ENCODE measurements at places on chromosomes 3 and 15.

GRCh38 chr15:27535445-27536129 is 563.5 kb downstream of the OCA2 start:
- DNase-seq, result no peak

DNA sequence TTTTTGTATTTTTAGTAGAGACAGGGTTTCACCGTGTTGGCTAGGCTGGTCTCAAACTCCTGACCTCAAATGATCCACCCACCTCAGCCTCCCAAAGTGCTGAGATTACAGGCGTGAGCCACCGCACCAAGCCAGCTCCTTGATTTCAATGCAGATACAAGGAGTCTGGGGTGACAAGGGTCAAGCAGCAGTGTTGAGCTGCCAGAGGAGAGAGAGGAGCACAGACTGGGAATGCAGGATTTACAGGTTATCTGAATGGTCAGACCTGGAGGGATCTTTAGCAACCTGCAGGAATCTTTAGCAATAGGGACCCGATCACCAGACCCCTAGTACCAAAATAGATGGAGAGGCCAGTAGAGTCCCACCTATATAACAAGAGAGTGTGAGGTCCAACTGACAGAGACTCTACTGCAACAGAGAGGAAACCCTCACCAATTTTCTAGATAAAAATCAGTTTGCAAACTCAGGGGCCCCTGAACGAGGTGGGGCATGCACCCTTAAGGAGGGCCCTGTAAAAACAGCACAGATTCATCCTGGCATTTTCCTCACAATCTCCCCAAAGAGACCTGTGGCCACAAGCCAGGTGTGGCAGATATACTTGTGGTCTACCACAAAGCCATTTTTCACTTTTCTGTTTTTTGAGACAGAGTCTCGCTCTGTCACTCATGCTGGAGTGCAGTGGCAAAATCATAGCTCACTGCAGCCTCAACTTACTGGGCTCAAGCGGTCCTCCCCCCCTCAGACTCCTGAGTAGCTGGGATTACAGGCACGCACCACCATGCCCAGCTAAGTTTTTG is 10.7 kb upstream of the SHISA5 start:
- no peak for DNase-seq

DNA sequence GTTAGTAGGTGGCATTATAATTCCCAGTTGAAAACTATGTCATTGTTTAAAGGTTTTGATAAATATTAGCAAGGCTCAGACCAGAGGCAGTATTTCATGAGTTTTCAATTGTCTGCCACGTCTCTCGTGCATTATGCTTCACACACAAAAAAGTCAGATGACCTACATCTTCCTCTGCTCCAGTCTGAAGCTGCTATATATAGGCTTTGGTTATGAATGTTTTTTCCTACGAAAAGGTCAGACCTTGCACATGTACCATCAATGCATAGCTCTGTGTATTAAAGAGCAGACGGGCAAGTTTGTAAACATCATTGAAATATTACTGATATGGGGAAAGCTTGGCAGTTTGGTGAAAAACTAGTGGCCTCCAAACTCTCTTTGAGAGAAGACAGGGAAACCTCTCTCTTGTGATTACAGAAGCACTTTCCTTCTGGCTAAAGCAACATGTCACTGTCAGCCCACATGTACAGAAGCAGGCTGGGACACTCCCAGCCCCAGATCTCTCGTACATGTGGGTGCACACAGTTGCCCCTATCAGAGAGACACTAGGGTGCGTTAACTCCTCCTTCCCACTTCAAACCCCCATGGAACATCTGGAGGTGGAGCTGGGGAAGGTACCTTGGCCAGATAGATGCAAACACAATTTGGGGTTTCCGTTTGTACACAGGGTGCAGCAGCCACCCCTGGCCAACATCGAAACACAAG is 184.0 kb upstream of the BCL6 start:
- no peak for DNase-seq

DNA sequence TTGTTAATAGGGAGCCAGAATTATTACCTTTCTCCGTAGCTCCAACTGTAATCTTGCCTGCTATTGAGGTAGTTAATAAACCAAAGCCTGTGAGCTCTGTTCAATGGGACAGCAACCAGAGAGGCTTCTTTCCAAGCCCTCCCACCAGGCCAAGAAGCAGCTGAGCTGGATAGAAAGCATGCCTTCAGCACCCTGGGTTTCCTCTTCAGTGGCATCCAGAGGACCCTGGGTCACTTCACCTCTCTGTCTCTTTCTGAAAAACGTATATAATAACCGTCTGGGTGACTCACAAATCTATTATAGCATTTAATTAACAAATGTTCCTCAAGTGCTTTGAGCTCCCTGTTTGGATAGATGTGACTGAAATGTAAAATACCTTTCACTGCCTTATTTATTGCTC is 420.0 kb downstream of the LPP start:
- no peak for DNase-seq

DNA sequence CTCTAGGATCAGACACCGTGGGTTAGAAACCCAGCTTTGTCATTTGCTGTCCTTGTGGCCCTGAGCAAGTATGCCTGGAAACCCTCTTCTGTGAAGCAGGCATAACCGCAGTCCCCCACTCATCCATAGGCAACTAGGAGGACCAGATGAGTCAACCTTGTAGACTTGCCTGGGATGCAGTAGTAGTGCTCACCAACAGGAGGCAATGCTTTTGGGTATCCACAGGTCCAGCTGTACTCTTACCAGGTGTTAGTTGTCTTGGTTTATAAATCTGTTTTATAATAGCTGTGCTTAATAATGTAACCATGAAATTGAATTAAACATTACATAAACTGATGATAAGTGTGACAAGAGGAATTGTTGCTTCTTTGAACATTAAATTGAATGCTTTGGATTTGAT is 389.3 kb downstream of the IL20RB start:
- no peak for DNase-seq
